ENCODE measurements at places on chromosomes 3 and 15.

- no peak for DNase-seq
Measured at GRCh38 chr15:66912001-66912400, 153.4 kb upstream of the SMAD3 start.

DNA sequence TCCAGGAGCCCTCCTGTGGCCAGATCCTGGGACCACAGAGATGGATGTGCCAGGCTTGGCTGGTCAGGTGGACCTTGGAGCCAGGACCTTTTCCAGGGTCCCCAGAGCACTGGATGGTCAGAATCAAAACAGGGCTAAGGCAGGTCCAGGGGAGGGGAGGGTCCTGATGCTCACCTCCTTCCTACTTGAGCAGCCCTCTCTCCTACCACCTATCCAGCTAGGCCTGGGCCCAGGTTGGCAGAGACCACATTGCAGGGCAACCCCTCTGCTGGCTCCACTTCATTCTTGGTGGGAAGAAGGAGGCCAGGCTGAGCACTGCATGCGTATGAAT is 28.5 kb upstream of the SFMBT1 start:
- no peak for DNase-seq

GRCh38 chr15:78341057-78341987 is 1.2 kb downstream of the CRABP1 start:
- no peak for DNase-seq

DNA sequence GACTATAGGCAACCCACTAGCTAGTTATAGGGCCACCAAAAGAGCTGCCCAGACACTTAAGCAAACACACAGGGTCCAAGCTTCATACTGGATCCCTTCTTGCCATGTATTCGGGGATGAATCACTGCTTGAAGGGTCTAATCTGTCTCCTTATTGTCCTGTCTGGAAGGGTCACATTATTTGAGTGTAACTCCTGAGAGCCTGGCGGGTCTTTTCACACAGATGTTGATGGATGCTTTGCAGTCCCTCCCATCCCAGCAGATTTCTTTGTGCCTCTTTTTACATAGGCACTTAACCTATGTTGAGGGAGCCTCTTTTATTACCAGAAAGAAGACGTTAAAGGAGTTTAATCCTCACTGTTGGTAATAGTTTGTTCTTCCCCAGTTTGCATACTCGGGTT is 56.6 kb downstream of the BBX start:
- no peak for DNase-seq

DNA sequence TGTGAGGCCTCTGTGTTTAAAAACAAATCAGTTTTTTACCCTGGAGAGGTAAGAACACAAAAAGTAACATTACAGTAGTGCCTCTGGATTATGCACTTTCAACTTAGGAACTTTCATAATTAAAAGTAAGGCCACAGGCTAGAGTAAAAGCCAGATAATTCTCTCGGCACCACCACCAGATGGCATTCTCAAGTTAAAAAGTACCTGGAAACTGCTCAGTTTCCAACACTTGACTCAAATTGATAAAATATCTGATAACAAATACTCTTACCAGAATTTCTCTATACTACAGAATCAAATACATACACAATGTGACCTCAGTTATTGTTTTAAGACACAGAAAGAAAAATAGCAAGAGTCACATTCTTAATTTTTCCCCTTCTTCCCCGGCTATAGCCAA is 19.9 kb downstream of the SPICE1 start:
- no peak for DNase-seq

DNA sequence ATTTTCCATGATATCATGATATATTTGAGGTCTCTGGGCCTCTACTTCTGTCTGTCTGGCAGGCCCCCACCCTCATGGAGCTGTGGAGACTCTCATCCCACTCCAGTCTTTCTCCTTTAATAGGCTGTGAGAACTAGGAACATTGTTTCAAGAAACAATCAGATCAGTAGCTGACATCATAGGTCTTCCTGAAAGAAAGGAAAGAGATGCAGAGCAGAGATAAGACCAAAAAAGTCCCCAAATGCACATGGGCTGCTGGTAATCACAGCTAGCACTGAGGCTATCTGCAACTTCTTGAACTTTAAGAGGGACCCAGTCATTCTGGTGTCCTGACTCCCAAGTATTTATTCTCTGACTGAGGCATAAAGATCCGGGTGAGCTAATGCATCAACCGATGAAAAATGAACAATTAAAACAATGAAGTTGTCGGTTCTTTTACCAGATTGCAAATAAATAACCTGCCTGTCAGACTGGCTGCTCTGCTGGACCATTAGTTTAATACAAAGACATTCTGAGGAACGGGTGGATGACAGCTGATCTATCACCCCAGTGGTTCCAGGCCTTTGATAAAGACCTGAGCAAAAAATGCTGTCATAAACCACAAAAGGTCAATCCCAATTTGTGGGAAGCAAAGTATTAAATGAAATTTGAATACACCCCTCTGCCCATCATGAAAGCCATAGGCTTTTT is 780.8 kb upstream of the GOLIM4 start:
- no peak for DNase-seq

GRCh38 chr3:51703761-51704510 is 2.9 kb upstream of the GRM2 start:
- DNase-seq: no peak

DNA sequence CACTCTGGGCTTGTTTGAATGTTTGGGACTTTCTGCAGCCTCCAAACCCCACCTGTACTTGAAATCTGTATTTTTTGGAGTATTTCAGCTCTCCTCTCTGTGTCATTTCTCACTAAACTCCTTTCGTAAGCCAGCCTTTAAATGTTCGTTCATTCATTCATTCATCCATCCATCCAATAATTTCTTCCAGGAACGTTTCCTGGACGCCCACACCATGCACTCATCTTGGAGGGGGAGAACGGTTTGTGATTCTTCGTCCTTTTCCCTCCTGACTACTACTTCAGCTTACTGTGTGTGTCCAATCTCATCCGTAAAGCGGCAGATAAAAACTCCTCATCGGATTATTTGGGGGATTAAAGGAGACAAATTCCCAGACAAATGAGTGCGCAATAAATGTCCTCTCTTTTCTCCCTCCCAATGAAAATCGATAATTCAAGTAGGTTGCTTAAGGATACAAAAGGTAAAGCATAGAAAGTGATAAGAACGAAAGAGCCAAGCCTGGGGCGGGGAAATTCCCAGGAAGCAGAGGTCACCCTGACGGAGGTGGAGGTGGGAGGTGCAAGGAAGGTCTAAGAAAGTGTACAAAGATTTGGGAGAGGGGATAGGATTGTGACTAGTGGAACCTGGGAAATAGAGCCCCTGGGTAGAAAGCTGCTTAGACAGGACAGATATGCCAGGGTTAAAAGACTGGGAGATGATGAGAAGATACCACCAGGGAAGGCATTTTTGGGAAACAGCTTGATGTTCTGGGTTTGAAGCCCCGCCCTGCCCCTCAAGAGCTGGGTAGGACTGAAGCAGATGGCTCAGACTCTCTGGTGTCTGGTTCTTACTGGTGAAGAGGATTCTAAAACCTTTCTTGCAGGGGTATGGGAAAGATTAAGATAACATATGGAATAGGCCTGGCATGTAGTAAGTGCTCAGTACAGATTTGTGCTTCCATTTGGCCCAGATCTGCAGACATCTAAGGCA is 896 bp upstream of the KLHL25 start:
- no peak for DNase-seq

DNA sequence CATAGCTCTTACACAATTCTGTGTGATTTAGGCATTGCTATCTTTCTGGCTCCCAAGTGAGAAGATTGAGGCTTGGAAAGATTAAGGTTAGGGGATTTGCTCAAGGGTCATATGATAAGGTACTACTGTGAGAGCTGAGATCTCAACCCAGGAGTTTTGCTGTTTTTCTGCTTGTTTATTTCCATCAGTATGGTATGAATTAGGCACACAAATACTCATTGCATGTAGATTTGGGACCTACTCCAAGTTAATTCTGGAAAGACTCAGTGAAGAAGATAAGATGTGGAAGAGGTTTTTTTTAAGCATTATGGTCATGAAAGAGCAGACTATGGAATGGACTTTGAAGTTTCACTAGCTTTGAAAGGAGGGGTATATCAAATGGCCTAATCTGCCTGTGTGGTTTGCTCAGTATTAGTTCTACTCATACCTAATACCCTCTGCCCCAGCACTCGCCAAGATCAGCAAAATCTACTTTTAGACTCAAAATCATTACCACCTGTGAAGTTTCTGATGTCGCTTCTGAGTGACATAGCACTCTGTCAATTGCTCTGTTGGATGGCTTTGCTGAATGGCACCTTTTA is 12.5 kb downstream of the MBNL1 start:
- no peak for DNase-seq

- DNase-seq: no peak
Measured at GRCh38 chr15:25178835-25179672, 224.3 kb downstream of the SNRPN start.

- DNase-seq: no peak
Measured at GRCh38 chr15:79849789-79850188, 47.0 kb downstream of the MTHFS start.

- no peak for DNase-seq
Measured at GRCh38 chr3:114506591-114507300, 212.9 kb downstream of the TIGIT start.

DNA sequence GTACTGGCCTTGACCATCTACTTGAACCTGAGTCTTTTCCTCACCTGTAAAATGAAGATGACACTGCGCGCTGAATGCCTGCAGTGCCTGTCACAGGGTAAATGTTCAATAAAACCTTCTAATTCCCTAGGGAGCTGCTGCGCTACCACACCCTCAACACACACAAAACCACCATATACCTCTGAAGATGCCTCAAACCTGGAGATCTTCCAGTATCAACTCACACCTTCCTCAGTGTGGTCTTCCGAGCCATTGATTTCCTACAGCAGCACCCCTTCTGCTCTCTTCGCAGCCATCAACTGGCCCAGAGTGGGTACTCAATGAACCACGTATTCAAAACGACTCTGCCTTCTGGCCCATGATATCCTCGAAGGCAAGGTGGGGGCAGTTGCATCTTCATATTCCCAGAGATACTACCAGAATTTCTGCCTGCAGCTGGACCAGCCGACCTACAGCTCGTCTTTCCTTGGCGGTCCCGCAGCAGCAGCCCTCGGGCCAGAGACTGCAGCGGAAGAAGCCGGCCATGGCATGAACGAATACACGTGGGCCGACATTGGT is 695 bp downstream of the RPL32 start:
- no peak for DNase-seq

- DNase-seq: no peak
Measured at GRCh38 chr3:93931597-93932229, 42.0 kb downstream of the PROS1 start.

GRCh38 chr3:24365168-24365567 is 129.5 kb downstream of the THRB start:
- no peak for DNase-seq

DNA sequence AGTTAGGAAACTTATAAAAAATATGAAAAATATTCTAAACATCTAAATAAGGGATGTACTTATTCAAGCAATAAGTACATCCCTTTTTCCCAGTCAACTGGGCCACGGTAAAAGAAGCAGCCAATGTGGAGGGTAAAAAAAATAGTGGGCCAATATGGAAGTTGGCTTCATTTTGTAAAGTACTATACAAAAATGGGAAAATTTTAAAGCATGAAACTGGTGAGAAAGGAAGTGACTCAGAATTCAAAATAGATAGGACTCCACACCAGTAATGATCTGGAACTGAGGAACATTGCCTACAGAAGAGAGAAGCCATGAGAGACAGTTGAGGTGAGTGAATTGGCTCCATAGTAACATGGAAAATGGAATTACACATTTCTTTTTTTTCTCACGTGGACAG is 108.9 kb downstream of the FNDC3B start:
- no peak for DNase-seq

DNA sequence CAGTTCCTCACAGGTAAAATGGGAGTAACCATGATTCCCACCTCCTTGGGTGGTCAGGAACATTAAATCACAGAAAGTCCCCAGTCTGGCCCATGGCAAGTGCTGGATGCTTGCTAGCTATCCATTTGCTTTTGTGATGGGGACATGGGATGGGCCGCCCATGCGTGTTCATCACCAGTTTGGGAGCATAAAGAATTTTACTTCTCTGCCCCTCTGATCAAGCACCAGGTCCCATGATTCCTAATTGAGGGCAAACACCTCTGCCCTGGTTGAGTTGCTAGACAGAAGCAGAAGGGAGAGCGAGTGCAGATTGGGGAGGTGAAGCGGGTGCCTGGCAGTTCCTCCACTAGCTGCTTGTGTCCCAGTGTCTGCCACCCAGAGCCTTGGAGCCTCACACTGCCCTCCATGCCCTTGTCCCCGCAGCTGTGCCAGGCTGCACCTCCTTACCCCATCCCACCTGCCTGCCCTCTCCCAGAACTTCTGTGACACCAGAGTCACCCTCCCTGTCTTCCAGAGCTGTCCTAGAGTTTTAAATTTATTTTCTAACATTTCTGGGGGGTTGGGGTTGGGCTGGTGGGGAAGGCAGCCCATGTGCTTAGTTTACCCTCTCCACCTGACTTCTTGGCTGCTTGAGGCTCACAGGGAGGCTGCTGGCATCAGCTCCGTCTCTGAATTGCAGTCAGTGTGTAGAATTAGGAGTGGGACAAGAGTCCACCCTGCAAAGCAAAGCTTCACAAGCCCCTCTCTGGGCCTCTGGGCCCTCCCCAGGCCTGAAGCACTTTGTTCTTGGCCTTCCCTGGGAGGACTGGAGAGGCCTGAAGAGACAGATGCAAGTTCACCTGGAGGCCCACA is 18.4 kb downstream of the CFAP100 start:
- no peak for DNase-seq

GRCh38 chr3:160837394-160837980 is 81.5 kb downstream of the PPM1L start:
- no peak for DNase-seq

DNA sequence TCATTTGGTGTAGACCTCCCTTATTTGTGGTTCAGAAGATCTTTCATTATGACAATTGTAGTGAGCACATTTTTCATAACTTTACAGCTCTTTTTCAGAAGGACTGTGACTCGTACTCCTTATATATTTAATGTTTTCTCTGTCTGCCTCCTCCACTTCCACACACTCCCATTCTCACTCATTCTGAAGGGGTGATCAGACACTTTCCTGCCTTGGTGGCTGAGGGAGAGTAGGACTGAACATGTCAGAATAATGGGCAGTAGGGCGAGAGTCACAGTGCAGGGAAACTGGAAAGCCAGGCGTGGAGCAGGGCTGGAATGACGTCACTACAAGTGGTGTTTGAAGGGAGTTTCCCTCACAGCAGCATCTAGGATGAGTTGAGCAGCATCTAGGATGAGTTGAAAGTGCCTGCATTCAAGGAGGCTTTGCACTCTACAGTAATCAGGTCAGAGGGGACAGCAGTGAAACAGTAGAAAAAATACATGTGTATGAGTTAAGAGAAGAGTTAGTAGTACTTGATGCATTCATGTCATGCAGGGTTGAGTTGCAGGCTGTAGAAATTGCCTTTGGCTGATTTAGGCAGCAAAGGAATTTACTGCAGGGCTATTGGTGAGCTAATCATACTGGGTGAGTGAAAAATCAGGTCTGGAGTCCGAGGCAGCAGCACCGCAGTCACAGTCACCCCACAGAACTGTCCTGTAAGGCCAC is 36.3 kb upstream of the FBXL22 start:
- no peak for DNase-seq

DNA sequence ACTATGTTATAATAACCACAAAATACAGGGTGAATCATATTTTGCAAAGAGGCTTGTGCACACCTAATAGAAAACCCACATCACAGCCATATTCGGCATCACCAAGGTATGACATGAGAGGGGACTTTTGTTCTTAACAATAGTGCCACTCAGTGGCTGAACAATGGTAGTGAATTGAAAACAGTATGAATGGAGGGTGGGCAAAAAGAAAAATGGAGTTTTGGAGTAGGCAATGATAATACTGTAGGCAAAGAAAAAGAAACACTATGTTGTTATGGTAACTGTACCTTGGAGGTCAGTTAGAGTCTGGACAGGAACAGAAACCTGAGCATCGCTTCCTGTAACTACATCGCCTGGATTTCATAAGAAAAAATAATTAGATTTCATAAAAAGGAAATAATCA is 348.6 kb downstream of the PLCL2 start:
- no peak for DNase-seq

Data from NCI-H2107 (cell line).